ENCODE measurements at places on chromosomes 3 and 15.

GRCh38 chr3:14201940-14202684 lies 23.5 kb downstream of the LSM3 start:
- no peak for DNase-seq

DNA sequence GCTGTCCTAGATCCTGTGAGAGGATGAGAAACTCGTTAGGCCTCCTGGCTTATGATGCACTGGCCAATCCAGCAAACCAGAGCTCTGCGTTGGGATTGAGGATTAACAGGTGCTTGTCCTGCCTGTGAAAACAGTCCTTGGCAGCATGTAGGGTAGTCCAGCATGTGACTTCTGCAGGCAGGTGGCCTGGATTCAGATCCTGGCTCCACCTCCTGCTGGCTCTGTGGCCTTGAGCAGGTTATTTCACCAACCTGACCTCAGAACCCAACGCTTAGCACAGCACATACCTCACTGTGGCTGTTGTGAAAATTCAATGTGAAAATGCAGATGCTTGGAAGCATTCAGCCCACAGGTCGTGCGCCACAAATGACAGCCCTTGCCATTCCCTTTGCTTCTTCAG lies 33.6 kb downstream of the PLA2G4D start:
- DNase-seq, result no peak

DNA sequence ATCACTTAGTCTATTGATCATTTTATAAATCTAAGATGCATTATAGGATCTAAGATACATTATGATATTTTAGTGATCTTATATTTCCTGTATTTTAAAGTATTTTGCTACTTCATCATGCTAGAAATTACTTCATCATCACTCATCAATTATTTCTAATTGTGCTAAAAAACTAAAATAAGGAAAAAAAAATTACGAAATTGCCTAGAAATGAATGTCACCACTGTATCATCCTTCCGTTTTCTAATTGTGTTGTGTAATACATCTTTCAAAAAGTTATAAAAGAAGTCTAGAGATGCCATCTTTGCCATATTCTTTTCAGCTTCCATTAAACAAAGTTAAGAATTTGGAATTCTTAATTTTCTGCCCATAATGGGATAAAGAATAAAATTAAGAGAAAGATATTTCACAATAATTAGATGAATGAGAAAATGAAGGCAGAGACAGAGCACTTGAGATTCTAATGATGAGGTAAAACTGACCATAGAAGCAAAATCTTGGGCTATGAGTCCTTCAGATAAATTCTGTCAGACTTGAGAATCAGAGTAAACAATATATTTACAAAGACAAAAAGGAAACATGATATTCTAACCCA lies 48.8 kb downstream of the ALDH1A2 start:
- no peak for DNase-seq

- DNase-seq, result no peak
Measured at GRCh38 chr15:70453766-70454165, 309.6 kb downstream of the UACA start.

- no peak for DNase-seq
Measured at GRCh38 chr15:47196048-47196447, 521.3 kb upstream of the SEMA6D start.

- DNase-seq, result no peak
Measured at GRCh38 chr15:101115393-101115785, 136.5 kb downstream of the CHSY1 start.

- DNase-seq, result no peak
Measured at GRCh38 chr3:121722411-121722810, 27.1 kb downstream of the GOLGB1 start.

- no peak for DNase-seq
Measured at GRCh38 chr3:39148435-39149058, 4.8 kb downstream of the CSRNP1 start.

Measured in stimulated activated CD8-positive, alpha-beta memory T cell treated with anti-CD3 and anti-CD28 coated beads, Interleukin-12 subunit alpha, Interleukin-12 subunit beta, amount 100 ng/mL, for 4 hours (primary cell).